HCT116 (cell line): ENCODE measurements at places on chromosomes 16 and 17. TPM values are rescaled to one million over a fixed set of nuclear protein-coding genes. Genes with fewer than 3 reads are reported as not detected.

GRCh38 chr16:11409398-11409797, 64.1 kb downstream of the RMI2 start:
- no peak for DNase-seq
- no peak overlapping the region for H3K27ac ChIP-seq
- H3K27me3 ChIP-seq: no peaks in the 10 kb centered on the region
- H3K36me3 ChIP-seq: no peaks in the 10 kb centered on the region

- no peaks in the 10 kb centered on the region for H3K36me3 ChIP-seq
- no peaks in the 10 kb centered on the region for H3K4me1 ChIP-seq
- no peak overlapping the region for H3K27ac ChIP-seq
- H3K27me3 ChIP-seq: no peaks in the 10 kb centered on the region
These were observed 51.0 kb upstream of the PIRT start for GRCh38 chr17:10888858-10889257.

- no peaks in the 10 kb centered on the region for H3K27me3 ChIP-seq
- no peaks in the 10 kb centered on the region for H3K4me1 ChIP-seq
- H3K27ac ChIP-seq: no peak overlapping the region
These were observed 75.3 kb upstream of the TBC1D3K start for GRCh38 chr17:37848690-37849616.

GRCh38 chr17:56074361-56074890, 78.8 kb upstream of the ANKFN1 start:
- H3K36me3 ChIP-seq: no peaks in the 10 kb centered on the region
- H3K27ac ChIP-seq: no peak overlapping the region
- H3K4me1 ChIP-seq: no peaks in the 10 kb centered on the region
- H3K27me3 ChIP-seq: no peaks in the 10 kb centered on the region
- no peak for DNase-seq

GRCh38 chr16:19765860-19766553, 47.9 kb downstream of the IQCK start:
- no peak for DNase-seq
- H3K4me1 ChIP-seq: no peaks in the 10 kb centered on the region
- no peaks in the 10 kb centered on the region for H3K36me3 ChIP-seq
- H3K27me3 ChIP-seq: no peaks in the 10 kb centered on the region
- H3K27ac ChIP-seq: no peak overlapping the region

DNA sequence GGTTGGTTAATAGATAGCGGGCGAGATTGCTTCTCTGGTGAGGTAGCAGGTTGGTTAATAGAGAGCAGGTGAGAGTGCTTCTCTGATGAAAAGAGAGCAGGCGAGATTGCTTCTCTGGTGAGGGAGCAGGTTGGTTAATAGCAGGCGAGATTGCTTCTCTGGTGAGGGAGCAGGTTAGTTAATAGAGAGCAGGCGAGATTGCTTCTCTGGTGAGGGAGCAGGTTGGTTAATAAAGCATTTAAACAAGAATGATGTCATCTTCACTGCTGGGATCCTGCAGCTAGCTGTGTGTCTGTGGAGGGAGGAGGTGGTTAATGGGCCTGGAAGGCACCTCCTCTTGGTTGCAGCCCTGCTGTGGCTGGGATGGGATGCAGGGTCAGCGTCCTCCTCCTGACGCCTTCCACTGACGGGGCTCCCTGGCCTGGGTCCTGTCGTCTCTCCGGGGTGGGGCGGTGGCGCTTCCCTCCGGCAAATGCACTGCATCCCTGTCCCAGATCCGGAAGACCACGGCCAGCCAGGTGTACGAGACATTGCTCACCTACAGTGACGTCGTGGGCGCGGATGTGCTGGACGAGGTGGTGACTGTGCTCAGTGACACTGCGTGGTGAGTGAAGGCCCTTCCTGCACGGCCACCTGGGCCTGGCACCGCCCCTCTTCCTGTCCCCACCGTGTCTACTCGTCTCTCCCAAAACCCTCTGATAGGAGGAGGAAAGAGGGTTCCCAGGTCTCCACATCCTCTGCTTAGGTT, 99.2 kb upstream of the ZNF750 start:
- no peak overlapping the region for H3K4me3 ChIP-seq
- no peak overlapping the region for H3K27ac ChIP-seq

DNA sequence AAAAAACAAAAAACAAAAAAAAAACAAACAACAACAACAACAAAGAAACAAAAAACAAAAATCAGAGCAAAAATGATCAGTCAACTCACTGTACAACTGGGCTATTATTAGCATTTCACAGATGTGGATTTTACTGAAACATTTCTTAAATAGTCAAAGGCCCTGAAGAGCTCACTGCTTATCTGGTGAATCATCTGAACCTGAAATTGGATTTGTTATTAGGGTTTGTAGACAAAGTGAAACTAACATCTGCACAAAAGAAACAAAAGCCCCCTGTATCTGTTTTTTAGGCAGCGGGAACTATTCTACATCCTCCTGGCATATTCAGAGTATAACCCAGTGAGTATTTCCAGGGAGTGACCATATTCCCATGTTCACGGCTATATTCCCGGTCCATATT, 32.6 kb upstream of the KSR1 start:
- no peak overlapping the region for H3K27ac ChIP-seq
- no peak for DNase-seq
- no peaks in the 10 kb centered on the region for H3K27me3 ChIP-seq
- no peaks in the 10 kb centered on the region for H3K4me1 ChIP-seq
- H3K36me3 ChIP-seq: no peaks in the 10 kb centered on the region

DNA sequence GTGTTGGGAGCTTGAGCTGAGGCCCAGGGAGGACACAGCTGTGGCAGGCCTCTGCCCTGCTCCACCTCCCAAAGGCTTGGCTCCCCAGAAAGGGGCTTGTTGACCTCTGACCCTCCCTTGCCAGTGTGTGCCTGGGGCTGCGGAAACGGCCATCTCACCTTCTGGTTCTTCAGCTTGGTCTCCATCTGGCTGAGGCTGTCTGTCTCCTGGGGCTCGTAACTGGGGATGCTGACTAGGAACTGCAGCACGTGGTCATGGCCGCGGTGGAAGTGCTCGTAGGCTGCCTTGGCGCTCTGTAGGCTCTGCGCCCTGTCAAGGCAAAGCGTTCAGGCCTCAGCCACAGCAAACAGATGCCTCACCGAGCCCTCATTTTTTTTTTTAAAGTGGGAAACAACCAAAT, 42.7 kb downstream of the UBN1 start:
- no peak overlapping the region for H3K27ac ChIP-seq
- no peaks in the 10 kb centered on the region for H3K27me3 ChIP-seq
- no peaks in the 10 kb centered on the region for H3K4me1 ChIP-seq
- DNase-seq: no peak
- peaks cover 15% of the 10 kb centered on the region; the same call in 1 of the 2 replicates for H3K36me3 ChIP-seq

DNA sequence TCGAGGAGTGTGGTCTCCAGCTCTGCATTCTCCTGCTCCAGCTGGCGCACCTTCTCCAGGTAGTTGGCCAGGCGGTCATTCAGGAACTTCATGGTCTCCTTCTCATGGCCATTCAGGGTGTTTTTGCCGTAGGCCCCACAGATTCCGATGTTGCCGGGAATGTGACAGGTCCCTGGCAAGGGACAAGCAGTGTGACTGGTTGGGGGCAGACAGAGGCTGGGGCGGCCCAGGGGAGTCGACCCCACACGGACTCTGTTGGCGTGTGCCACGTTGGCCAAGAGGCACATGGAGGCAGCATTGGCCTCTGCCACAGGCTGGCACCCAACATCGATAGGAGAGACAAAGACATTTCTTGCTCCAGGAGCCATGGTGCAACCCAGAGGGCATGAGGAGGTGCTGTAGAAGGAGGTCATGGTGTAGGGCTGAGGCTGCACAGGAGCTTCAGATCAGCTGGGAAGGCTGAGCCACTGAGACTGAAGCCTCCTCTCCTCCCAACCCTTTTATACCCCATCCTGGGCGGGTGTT, at the start of gene KRT37:
Gene KRT37, minus strand, starts transcription at position 475 of the 525 bp plus-strand sequence. Its CDS starts 62 bp downstream, at position 413.
- H3K4me1 ChIP-seq: peaks cover 11% of the 10 kb centered on the region
- H3K27ac ChIP-seq: no peak within 1 kb of the TSS
- DNase-seq: no peak
- no peak within 1 kb of the TSS for H3K4me3 ChIP-seq
- H3K36me3 ChIP-seq: no peaks in the 10 kb centered on the region

Gene CCL5
- 0.34 TPM for total RNA-seq

Gene XAF1
- 0.25 TPM for total RNA-seq

Gene KRT33B
- not detected for total RNA-seq

Gene MON1B
- 34.7 TPM for total RNA-seq

Gene COL1A1
- total RNA-seq: 33.6 TPM
